Stomach (tissue), 19 donors: ENCODE measurements at places on chromosomes 2 and 18. TPM values are rescaled to one million over a fixed set of nuclear protein-coding genes. Genes with fewer than 3 reads are reported as not detected.

MTHFD2 gene
- total RNA-seq: 37.7 TPM

CYBRD1 gene
- 74.5 TPM for total RNA-seq

TRIM43 gene
- not detected for total RNA-seq

EVA1A gene
- total RNA-seq: 1.3 TPM

KCNG2 gene
- not detected for total RNA-seq

CD207 gene
- not detected for total RNA-seq

AQP12A gene
- not detected for total RNA-seq

KANSL3 gene
- total RNA-seq: 139 TPM

DLX1 gene
- total RNA-seq: not detected

ALK gene
- total RNA-seq: not detected

SMARCAL1 gene
- 13.0 TPM for total RNA-seq

- no peak for DNase-seq
Observed at GRCh38 chr2:239813261-239814115, 211.7 kb downstream of the NDUFA10 start.

- no peak for DNase-seq
Observed at GRCh38 chr18:46322941-46323340, 218.8 kb downstream of the HAUS1 start.

DNA sequence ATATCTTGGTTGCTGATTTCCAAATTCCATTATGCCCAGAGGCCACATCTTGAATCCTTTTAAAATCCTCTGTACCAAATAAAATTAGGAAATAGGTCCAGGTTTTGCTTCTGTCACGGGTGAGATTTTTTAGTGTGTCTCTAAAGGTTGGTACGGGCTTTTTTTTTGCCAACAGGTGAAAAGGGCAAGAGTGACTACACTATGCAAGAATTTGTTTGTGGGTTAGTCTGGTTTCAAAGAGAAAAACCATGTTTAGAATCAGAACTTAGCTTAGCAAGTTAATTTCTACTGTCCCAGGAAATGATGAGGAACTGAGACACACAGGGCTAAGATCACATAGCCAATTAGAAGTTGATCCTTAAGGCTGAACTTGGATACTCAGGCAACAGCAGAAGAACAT lies 41.7 kb downstream of the POLR1A start:
- DNase-seq: no peak

DNA sequence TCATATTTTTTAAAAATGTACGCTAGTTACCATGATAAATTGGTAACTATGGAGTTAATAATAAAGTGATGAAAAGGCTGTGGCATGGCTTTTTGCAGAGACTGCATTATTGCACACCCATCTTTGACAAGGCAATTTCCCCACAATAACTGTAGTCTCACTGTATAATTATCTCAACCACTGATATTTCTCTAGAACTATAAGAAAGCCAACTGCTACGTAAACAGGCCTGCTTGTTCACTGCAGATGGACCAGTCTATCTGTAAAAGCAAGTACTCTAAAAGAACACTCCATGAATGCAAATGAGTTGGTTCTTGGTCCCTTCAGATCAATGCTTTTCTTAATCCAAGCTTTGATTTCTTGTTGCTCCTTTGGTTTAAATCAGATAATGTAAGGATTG lies 218.7 kb downstream of the RBM43 start:
- no peak for DNase-seq

DNA sequence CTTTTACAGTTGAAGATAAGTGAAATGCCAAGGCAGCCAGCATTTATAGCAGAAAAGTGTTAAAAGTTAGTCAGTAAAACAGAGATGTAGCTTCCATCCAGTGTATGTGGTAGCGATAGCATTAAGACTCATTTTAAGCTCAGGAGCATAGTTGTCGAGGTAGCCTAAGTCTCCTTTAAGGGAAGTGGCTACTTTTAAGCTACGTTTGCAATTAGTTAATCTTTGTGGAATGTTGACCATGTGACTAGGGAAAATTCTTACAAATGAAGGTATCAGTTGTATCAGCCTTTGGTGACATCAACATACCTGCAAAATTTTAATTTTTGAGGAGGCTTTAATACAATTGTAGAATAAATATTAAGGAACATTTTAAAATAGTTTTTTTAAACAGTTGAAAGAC lies 61.9 kb downstream of the LHCGR start:
- DNase-seq: no peak

- peak; percentile 32 for DNase-seq
Observed at GRCh38 chr2:152861349-152861942, 143.0 kb downstream of the ARL6IP6 start.

- DNase-seq: no peak
Observed at GRCh38 chr18:56462276-56462675, 176.1 kb downstream of the TXNL1 start.

DNA sequence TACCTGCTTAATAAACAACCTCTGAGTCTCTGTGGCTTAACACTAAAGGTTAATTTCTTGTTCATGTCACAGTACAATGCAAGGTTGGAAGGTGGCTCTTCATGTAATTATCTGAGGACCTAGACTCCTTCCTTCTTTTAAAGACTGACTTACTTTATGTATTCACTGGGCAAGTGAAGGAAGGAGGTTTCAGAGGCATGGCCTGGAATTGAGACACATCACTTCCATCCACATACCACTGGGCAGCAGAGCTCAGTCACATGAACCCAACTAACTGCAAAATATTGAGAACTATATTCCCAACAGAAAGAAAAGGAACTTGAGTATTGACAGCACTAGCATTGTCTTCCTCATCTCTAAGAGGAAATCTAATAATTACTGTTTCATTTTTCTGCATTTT lies 57.5 kb upstream of the FN1 start:
- DNase-seq: no peak

DNA sequence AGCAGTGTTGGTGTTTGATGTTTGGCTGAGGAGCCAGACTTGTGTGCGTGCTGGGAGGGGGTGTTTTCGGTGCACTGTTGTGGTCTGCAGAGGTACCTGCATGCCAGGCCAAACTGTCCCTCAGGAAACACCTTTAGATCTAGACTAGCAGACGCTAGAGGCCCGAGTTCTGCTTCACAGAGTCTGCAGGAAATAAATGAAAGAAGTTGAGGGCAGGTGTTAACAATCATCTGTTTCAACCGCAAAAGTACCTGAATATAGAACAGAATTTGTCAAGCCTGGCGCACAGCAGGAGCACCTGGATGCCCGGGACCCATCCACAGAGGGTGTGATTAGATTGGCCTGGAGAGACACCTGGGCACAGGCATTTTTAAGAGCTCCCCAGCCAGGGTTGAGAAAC lies 40.5 kb upstream of the REL start:
- DNase-seq: no peak

DNA sequence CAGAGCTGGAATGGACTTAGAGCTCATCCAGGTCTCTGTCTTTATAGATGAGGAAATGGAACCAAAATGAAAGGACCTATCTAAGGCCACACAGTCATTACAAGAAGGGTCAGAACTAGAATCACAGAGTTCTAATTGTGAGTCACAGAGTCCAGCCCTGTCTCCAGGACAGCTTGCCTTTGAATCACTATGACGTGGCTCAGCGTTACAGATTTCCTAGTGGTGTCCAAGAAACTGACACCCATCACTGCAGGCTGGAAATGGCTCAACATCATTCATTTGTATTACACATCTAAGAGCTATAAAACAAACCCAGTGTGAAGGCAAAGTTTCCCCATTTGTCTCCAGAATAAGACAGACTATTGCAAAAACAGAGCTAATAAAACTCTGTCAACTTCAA lies 164.3 kb upstream of the SIX2 start:
- DNase-seq: no peak

DNA sequence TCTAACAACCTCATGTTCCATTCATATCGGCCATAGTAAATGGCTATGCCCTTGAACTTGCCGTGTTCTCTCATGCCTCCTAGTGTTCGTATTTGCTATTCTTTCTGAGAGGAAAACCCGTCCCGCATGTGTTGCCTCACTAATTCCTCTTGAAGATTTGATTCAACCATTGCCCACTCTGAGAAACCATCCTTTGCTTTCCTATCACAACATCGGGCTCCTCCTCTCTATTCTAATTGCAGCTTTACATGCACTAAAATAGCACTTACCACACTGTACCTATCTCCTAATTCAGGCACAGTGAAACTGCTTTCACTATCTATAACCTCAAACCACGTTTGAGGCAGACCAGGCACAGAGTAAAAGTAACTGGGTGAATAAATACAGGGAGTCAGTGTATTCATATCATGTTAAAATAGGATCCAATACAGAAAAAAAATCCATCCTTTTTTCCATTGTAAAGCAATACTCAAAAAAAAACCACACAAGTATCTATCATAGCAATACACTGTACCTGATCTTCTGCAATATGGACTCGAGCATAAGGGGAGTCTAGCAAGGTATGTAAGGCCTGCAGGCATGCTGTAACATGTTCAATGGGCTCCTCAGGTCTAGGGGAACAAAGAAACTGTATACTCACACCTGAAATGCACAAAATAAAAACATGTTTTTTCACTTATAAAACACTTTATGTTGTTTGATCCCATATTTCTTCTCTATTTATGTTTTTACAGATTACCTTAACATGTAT lies 39.0 kb upstream of the STRN start:
- no peak for DNase-seq

- DNase-seq: no peak
Observed at GRCh38 chr2:36596397-36596796, 1.6 kb downstream of the FEZ2 start.

DNA sequence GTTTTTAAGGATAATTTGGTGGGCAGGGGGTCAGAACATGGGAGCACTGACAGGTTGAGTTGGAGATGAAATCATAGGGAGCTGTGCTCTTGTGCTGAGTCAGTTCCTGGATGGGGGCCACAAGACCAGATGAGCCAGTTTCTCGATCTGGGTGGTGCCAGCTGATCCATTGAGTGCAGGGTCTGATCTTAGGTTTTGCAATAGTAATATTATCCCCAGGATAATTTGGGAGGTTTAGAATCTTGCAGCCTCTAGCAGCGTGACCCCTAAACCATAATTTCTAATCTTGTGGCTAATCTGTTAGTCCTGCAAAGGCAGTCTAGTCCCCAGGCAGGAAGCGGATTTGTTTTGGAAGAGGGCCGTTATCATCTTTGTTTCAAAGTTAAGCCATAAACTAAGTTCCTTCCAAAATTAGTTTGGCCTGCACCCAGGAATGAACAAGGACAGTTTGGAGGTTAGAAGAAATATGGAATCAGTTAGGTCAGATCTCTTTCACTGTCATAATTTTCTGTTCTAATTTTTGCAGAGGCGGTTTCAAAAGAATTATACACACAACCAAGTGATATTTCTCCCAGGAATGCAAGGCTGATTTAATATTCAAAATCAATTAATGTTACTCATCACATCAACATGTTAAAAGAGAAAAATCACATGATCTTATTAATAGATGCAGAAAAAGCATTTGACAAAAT lies 23.0 kb downstream of the DBI start:
- DNase-seq: peak; percentile 75

DNA sequence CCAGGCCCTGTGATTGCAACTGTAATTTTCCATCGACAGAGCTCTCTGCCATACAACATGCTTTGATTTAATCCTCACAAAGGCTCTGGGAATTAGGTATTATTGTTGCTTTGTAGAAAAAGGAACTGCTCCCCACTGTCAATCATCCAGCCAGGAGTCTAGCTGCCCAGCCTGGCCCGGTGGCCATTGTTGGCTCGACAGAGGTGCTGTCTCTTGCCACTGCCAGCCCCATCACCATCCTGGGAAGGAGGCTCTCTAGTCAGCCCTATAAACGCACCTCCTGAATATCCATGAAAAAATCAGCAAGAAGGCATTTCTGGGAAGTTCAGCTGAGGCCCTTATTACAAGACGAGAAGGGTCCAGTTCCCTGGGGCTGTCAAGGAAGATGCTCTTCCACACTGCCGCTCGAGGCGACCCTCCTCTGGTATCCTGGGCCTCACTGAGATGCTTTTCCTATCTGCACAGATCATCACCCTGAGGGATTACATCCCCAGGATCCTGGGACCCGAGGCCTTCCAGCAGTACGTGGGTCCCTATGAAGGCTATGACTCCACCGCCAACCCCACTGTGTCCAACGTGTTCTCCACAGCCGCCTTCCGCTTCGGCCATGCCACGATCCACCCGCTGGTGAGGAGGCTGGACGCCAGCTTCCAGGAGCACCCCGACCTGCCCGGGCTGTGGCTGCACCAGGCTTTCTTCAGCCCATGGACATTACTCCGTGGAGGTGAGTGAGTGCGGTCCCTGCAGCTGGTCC lies 71.0 kb downstream of the TPO start:
- no peak for DNase-seq

DNA sequence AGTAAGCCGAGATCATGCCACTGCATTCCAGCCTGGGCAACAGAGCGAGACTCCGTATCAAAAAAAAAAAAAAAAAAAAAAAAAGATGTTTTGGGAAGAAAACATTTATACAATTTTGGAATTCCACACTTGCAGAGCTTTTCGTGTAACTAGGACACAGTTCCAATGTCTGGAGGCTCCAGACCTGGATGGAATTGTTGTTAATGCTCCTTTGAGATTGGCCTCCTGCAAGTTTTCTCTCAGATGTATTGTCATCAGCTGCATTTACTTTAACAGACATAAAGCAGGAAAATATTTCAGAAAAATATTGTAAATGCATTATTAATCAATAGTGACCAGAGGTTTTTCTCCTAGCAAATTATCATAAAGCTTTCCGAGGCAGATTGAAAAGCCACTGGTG lies 124.1 kb downstream of the RBM43 start:
- no peak for DNase-seq
